ENCODE measurements at places on chromosomes 5 and 9. TPM values are rescaled to one million over a fixed set of nuclear protein-coding genes. Genes with fewer than 3 reads are reported as not detected.
A peak's percentile ranks its signal among the peaks of the same experiment; 100 is the strongest.

C7 gene
- not detected for total RNA-seq

DEPDC1B gene
- 0.44 TPM for total RNA-seq

- H3K4me3 ChIP-seq = no peak overlapping the region
- H3K36me3 ChIP-seq = no peaks in the 10 kb centered on the region
- no peak for DNase-seq
- no peaks in the 10 kb centered on the region for H3K4me1 ChIP-seq
- no peak overlapping the region for H3K27ac ChIP-seq
- H3K27me3 ChIP-seq = peaks cover 2% of the 10 kb centered on the region
These were observed 41.7 kb upstream of the RPS23 start for GRCh38 chr5:82319651-82320376.

DNA sequence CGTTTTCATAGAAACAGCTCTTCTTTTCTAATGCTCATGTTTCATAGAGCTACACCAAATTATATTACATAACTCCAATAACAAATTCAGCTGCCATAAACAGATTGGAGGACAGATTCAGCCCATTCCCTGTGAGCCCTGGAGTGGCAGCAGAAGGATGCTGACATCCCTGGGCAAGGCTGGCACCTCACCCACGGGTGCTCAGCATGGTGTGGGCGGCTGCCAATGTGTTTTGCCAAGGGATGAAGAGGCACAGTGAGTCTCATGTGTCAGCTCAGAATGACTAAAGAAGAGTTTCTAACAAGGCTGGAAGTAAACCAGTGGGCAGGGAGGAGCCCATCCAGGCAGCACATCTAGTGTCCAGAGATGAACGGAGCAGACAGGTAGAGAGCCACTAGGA, 127.1 kb upstream of the ICE1 start:
- no peaks in the 10 kb centered on the region for H3K27me3 ChIP-seq
- H3K36me3 ChIP-seq = no peaks in the 10 kb centered on the region
- no peak overlapping the region for H3K27ac ChIP-seq

- H3K27ac ChIP-seq = no peak overlapping the region
- peaks cover 18% of the 10 kb centered on the region for H3K4me1 ChIP-seq
These were observed 3.8 kb upstream of the FBXW11 start for GRCh38 chr5:172010278-172010677.

- peaks cover 82% of the 10 kb centered on the region for H3K36me3 ChIP-seq
- no peaks in the 10 kb centered on the region for H3K27me3 ChIP-seq
- H3K27ac ChIP-seq = no peak overlapping the region
- no peak for DNase-seq
- H3K4me1 ChIP-seq = no peaks in the 10 kb centered on the region
These were observed 181.5 kb upstream of the OTULINL start for GRCh38 chr5:14400085-14400484.

DNA sequence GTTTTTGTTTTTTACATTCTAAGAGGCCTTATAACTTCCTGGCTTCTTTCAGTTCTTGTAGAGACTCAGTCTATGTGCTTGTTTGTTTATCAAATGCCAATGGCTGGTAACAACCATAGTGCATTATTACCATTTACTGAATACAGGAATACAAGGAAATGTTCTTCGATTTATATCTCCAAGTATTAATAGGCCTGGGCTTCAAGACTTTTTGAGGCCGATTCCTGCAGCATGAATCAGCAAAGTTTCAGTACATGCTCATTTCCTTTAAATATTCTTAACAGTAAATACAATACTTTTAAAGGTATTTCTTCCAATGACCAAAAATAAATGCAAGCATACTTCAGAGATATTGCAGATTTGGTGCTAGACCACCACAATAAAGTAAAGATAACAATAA, 535.3 kb downstream of the EFNA5 start:
- no peak for DNase-seq
- H3K4me1 ChIP-seq = no peaks in the 10 kb centered on the region
- no peaks in the 10 kb centered on the region for H3K27me3 ChIP-seq
- no peak overlapping the region for H3K4me3 ChIP-seq

DNA sequence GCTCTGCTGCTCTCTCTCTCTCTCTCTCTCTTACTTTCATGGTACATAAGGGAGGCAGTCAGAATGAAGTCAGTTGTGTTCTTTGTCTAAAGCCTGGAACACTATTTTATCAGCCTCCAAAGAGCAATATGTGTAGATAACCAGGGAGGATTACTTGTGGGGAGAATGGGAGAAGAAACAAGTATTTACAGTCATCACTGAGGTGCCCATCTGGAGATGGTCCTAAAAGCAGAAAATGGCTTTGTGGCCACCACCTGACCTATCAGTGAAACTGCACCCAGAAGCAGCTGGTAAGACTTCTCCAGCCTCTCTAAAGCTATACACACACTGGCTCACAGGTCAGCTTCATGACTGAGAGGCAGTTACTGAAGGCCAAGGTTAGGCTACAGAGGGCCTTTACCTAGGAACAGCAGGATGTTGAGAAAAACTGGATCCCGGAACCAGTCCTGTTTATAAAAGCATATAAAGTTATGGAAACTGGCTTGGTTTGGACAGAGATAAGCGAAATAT, 75.1 kb downstream of the MRPS27 start:
- peaks cover 11% of the 10 kb centered on the region for H3K36me3 ChIP-seq
- DNase-seq = no peak
- H3K4me1 ChIP-seq = peaks cover 5% of the 10 kb centered on the region

DNA sequence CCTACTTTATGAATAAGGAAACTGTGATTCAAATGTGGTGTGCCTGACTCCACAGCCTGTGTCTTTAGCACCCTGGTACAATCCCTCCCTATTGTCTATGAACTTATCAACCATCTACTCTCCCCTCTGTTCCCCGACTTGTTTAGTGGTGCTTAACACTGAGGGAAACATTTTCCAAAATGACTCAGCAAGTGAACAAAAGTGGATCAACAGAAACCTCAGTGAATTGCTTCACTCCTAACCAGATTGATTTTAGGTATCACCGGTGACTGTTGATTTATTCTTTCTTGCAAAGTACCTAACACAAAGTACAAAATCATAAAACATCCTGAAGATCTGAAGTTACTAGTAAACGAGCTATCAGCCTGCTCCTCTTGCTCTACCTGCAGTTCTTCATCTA, 42.1 kb upstream of the RAPGEF6 start:
- no peak overlapping the region for H3K4me3 ChIP-seq
- H3K36me3 ChIP-seq = peaks cover 59% of the 10 kb centered on the region
- H3K27me3 ChIP-seq = no peaks in the 10 kb centered on the region
- peaks cover 27% of the 10 kb centered on the region for H3K4me1 ChIP-seq
- DNase-seq = no peak

DNA sequence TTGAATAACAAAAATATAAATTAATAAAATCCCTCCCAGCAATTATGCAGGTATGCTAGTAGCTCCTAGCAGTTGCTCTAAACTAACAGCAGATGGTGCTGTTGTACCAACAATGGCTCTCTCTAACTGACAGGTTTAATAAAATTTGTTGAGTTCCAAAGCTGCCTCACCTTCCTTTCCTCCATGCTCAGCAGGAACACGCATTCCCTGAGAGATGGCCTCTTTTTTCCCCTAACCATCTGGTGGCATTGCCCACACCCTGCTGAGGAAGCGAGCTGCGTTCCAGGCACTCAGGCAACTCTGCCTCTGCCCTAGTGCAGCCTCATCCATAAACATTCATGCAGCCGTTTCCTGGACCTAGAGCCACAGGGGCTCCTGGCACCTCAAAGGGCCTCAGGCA, 106.2 kb downstream of the KLHL3 start:
- no peaks in the 10 kb centered on the region for H3K27me3 ChIP-seq
- DNase-seq = no peak
- no peaks in the 10 kb centered on the region for H3K36me3 ChIP-seq
- H3K4me1 ChIP-seq = no peaks in the 10 kb centered on the region
- H3K27ac ChIP-seq = no peak overlapping the region

DNA sequence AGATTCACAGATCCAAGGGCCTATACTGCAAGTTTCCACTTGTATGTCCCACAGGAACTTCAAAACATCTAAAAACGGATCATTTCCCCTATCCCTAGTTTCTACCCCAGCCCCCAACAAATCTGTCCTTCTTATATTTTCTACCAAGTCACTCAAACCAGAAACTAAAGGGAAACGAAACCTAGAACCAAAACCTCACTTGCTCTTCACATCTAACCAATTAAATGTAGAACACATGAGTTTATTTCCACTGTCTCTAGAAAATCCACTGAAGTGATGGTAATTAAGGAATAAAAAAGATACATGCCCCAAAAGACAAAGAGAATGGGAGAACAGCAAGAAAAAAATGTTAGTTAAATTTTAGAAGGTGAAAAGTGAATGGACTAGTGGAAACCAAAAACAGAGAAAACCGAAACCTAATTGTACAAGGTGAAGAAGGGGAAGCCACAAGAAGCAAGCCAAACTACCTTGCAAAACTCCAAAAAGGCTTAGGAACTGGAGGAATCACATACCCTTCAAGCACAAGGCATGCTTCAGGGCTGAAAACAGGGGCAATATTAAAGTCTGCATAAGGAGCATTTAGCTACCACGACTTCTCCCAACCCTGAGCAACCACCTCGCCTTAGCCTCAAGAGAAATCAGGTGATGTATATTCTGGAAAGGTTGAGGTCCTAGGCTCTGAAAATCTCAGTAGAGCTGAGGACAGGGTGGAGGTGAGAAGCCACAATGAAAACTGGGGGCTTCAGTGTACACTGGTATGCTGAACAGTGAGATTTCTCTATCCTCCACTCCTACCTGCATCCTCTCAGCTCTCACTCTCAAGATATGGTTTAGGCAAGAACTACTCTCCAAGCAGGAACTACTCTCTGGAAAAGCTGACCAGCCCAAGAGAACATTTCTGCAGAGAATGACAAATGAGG, 11.1 kb downstream of the SMU1 start:
- no peaks in the 10 kb centered on the region for H3K27me3 ChIP-seq
- no peak for DNase-seq
- peak overlapping the region; percentile 52 for H3K4me3 ChIP-seq
- peak overlapping the region; percentile 83 for H3K27ac ChIP-seq

- no peaks in the 10 kb centered on the region for H3K36me3 ChIP-seq
- no peaks in the 10 kb centered on the region for H3K27me3 ChIP-seq
- H3K27ac ChIP-seq = no peak overlapping the region
- no peak overlapping the region for H3K4me3 ChIP-seq
- H3K4me1 ChIP-seq = no peaks in the 10 kb centered on the region
These were observed 428.7 kb downstream of the GABRG2 start for GRCh38 chr5:162496100-162496808.

GRCh38 chr5:15573590-15573989, 73.6 kb downstream of the FBXL7 start:
- no peaks in the 10 kb centered on the region for H3K36me3 ChIP-seq
- DNase-seq = no peak
- no peaks in the 10 kb centered on the region for H3K27me3 ChIP-seq
- no peak overlapping the region for H3K4me3 ChIP-seq
- no peaks in the 10 kb centered on the region for H3K4me1 ChIP-seq

DHX29 gene
- 17.4 TPM for total RNA-seq

PLPPR1 gene
- not detected for total RNA-seq

DNA sequence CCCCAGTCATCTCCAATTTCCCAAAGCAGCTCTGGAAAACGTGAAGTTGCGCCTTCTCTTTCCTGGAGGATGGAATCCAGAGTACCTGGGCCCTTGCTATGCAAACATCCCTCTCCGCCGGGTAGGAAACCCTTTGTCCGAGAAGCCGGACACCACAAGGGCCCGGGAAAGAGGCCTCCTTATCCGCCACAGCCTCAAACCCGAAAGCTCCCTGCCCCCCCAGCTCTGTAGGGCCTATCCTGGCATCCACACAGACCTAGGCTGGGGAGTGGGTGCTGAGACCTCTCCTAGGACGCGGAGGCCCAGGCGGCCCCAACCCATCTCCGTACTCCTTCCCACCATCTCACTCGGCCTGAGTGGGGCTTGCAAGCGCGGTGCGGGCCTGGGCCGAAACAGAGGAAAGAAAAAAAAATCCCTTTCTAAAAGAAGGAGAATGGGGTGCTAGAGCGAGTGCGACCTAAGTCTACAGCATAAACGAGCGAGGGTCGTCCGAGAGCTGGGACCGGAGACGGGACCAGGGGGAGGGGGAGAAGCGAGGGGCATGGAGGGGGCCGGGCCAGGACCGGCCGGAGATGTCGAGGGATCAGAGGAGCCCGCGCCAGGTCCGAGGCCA, 624 bp downstream of the FBXW11 start:
- peaks cover 11% of the 10 kb centered on the region for H3K36me3 ChIP-seq
- peak overlapping the region; percentile 84 for H3K27ac ChIP-seq
- peaks cover 58% of the 10 kb centered on the region for H3K4me1 ChIP-seq
- no peaks in the 10 kb centered on the region for H3K27me3 ChIP-seq
- DNase-seq = no peak

PCA3 gene
- total RNA-seq = not detected

- no peak overlapping the region for H3K4me3 ChIP-seq
- H3K36me3 ChIP-seq = no peaks in the 10 kb centered on the region
- H3K4me1 ChIP-seq = no peaks in the 10 kb centered on the region
- no peak overlapping the region for H3K27ac ChIP-seq
- no peaks in the 10 kb centered on the region for H3K27me3 ChIP-seq
These were observed 856.6 kb downstream of the MAT2B start for GRCh38 chr5:164361986-164362385.

COL23A1 gene
- not detected for total RNA-seq

WDR31 gene
- total RNA-seq = 1.6 TPM

NADK2 gene
- total RNA-seq = 18.2 TPM

DNA sequence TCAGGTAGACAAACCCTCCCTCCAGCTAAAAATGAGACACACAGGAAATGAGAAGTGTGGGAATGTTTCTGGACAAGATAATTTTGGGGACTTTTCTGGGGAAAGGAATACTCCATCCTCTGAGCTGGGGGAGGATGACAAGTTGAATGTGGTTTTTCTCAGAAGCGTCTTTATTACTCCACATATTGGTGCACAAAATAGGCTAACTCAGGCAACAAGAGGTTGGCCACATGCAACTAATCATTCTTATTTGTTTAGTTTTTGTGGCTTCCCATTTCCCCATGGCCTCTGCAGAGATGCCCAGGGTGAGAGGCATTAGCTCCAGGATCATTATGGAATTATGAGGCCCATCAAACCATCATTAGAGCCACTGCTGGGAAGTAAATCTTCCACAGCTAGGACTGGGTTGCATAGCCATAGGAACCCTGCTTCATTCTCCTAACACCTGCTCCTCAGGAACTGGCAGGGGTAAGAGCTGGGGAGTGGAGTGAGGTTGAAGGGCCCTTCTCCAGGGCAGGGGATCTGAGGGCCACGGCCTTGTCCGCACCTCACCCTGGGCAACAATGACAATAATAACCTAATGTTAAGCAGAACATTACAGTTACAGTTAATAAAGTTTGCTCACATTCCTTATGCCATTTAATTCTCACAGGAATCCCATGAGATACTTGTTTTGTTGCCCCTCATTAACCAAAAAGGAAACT, 9.3 kb upstream of the SIL1 start:
- DNase-seq = no peak
- no peak overlapping the region for H3K4me3 ChIP-seq
- no peak overlapping the region for H3K27ac ChIP-seq
- no peaks in the 10 kb centered on the region for H3K27me3 ChIP-seq

Measured in activated B cell treated with CpG ODN at 0.5 μM for 24 hours (primary cell).